ENCODE measurements at places on chromosomes 4 and X. TPM values are rescaled to one million over a fixed set of nuclear protein-coding genes. Genes with fewer than 3 reads are reported as not detected.
A peak's percentile ranks its signal among the peaks of the same experiment; 100 is the strongest.

GRCh38 chr4:92305148-92305877 lies 1.5 kb downstream of the GRID2 start:
- DNase-seq = peak; percentile 72

DNA sequence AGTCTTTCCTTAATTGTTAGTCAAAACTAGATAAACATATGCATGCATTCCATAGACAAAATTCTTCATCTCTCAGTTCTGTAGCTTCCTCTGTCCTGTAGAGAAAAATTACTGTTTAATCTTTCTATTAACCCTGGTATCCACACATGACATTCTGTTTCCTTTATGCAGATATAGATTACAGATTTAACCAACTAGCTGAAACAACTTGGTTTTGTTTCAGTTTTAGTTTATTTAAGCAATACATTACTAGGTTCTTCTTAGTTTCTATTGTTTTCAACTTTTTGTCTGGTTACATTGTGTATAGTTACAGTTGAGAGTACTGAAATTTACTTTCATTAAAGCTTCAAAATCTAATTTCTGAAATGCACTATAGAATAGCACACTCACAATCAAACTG lies 933.9 kb upstream of the EPHA5 start:
- no peak for DNase-seq

DNA sequence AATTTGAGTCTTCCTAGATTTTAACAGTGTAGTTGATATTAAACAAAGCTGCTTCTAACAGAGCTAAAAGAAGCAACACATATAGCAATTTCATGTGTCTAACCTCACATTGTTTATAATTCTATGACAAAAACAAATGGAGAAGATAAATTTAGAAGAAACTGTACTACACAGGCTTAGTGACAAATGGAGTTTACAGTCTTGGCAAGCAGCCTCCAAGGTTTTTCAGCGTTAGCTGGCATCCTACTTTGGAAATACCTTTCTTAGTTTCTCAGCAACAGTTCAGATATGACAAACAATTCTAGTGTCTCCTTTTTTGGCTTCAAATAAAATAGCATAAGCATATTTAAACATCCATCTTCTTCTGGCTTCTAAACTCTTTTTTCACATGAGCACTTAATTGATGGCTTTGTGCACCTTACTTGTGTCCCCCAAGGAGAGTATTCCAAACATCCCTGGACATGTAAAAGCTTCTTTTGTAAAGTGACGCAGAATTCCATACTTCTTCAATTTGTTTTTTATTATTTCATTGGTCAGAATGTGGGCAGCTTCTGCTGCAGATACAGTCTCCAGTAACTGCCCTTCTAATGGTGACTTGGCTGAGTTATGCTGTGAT lies 249.8 kb downstream of the ANTXR2 start:
- DNase-seq = no peak

Gene HMGB2
- 281 TPM for total RNA-seq

Gene ZDHHC15
- total RNA-seq = 3.0 TPM

Gene ADH7
- total RNA-seq = not detected
